ENCODE measurements at places on chromosomes 13 and 19.

GRCh38 chr19:35959040-35959967 lies 23.1 kb downstream of the LRFN3 start:
- no peak for DNase-seq

DNA sequence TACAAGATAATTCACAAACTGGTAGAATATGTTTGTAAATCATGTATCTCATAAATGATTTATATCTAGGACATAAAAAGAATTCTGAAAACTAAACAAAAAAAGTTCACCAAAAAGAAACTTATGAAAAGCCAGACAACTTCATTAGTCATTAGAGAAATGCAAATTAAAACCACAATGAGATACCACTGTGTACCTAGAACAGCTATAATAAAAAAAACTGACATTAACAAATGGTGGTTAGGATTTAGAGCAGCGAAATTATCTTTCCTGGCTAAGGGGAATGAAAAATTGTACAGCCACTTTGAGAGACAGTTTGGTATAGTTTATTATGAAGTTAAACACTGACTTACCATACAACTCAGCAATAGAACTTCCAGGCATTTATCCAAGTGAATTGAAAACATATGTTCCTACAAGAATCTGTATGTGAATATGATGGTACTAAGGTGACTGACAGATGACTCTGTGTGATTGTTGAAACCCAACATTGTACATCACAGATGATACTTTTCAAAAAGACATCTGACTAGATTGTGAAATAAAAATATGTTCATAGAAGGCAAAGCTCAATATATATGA lies 41.8 kb downstream of the UGGT2 start:
- DNase-seq: no peak

DNA sequence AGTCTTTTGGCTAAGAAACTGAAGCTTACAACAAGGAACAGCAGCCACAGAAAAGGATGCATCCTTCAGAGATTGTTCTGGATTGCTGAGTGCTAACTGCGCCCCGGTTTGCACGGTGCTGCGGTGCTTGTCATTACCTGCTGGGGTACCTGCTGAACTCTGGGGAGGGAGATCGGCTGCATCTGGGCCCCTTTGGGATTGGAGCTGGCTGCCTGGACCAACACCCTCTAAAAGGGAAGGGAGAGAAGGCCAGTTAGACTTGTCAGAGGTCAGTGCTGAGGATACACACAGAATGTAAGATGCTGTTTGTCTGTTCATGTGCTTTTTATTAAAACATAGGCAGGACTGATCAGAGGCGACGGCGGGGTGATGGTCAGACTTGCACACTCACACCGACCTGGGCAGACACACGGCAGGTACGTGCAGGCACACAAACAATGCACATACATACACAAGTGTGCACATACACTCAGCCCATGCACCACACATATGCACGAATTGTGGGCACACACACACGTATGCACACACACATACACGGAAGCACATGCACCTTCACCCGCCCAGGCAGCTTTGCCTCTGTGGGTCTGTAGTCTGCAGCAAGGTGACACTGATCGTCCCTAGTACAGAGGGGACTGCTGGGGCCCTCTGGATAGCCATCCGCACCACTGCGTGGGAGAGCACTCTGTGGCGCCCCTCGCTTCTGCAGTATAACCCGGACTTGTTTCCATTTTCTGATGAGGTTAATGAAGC lies 66.1 kb downstream of the RFX2 start:
- DNase-seq: no peak

DNA sequence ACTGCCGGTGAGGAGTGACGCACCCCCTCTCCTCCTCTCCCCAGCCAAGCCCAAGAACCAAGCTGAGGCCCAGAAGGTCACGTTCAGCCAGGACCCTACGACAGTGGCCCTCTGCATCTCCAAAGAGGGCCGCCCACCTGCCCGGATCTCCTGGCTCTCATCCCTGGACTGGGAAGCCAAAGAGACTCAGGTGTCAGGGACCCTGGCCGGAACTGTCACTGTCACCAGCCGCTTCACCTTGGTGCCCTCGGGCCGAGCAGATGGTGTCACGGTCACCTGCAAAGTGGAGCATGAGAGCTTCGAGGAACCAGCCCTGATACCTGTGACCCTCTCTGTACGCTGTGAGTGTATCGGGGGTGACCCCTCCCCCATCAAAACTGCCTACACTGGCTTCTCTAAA lies 19.2 kb upstream of the TOMM40 start:
- no peak for DNase-seq

DNA sequence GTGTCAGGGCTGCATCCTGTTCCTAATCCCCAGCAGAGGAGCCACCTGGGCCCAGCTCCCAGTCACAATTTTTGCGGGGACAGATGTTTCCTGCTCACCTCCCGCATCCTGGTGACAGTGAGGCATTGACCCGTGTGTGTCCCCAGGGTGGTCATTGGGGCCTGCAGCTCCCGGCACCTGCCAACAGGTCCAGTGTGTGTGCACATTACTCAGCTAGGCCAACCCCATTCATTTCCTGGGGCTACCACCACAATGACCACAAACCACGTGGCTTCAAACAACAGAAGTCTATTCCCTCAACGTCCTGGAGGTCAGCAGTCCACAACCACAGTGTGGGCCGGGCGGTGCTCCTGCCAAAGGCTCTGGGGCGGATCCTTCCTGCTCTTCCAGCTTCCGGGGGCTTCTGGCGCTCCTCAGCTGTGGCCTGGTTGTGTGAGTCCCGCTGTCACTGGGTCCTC lies 11.9 kb upstream of the F2RL3 start:
- no peak for DNase-seq

GRCh38 chr19:5434970-5435641 lies 20.1 kb upstream of the ZNRF4 start:
- DNase-seq: no peak

DNA sequence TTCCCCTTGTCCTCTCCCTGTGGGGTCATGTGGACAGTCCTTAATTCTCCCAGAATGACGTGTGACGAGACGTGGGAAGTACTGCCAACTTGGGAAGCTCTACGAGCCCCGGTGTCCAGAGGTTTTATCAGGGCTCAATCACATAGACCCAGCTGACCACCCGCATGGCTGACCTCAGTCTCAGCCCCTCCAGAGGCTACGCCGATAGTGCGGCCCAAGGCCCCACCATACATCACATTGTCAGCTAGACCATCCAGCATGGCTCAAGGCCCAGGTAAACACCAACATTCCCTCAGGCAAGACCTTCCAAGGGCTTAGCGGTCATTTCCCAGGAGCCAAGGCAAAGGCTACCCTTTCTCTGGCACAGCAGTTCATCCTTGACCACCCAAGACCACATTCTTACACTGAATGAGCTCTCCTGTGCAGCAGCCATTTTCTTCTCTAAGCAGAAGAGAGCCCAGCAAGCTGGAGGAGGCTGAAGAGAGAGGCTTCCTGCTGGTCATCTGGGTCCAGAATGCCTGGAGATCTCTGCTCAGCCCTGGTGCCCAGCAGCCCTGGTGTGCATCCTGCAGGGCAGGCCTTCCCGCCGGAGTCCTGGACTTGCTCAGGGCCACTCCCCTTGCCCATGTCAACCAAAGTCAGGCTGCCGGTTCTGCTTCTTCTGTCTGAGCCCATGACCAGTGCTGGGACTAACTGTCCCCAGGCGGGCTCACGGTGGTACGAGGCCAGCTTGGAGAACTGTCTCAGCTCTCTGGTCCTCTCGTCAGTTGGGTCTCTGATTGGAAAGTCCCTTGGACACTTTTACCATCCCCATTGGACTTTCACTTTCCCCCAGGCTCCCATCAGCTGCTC lies 7.9 kb upstream of the F10 start:
- no peak for DNase-seq

DNA sequence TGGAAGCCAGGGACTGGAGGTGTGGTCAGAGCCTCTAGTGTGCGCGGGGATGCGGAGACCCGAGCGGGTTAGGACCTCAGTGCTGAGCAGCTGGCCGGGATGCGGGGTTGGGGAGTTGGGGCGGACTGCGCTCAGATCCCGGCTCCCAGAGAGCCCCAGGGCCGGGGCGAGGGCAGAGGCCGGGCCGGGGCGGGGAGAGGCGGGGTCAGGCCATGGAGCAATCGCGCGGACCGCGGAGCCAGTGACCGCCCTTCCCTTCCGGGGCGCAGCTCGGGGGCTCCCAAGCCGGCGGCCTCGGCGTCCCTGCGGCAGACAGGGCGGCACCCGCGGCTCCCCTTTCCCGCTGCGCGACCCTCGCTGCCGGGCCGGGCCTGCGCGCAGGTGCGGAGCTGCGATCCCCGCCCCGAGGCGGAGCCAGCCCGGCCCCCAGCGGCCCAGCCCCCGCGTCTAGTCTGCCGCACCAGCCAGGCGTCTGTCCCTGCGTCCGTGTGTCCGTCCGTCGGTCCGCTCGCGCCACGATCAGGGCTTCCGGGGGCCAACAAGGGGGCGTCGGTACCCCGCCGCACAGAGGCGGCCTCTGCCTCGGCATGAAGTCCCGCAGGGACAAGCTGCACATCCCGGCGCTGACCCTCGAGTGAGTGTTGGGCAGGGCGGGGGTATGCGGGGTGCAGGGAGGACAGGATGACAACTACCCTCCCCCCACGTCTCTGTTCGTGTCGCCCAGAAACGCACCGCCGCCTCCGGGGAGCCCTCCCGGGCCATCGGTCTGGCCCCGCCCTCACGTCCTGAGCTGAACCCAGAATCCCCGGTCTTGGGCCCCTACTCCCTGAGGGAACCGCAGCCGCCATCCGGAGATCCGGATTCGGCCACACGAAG lies 12.4 kb downstream of the MAST3 start:
- no peak for DNase-seq

- DNase-seq: no peak
Measured at GRCh38 chr19:46744005-46744691, 1.7 kb upstream of the FKRP start.

DNA sequence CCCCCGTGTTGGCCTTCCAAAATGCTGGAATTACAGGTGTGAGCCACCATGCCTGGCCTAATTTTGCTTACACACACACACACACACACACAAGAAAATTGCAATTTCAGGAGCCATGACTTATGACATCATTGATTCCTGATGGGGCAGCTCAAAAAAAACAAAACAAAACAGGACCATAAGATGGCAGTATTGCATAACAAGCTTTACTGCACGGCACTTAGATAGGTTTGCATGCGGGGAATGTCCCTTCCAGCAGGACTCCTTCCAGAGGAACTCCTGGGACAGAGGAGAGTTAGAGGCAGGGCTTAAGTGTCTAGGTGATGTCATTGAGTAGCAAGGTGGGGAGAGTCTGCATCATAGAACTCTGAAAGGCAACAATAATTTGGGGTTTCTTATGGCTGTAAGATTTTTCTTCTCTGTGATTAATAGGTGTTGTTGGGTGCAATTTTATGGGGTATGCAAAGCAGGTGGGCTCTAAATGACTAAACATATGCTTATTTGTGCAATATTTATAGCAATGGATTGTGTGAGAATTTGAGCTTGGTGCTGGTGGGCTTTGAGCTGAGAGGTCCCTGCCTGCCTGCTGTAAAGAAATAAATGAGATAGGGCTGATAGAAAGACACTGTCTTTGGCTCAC lies 9.0 kb upstream of the ACSBG2 start:
- no peak for DNase-seq

- no peak for DNase-seq
Measured at GRCh38 chr13:107421028-107421427, 794.3 kb downstream of the LIG4 start.

DNA sequence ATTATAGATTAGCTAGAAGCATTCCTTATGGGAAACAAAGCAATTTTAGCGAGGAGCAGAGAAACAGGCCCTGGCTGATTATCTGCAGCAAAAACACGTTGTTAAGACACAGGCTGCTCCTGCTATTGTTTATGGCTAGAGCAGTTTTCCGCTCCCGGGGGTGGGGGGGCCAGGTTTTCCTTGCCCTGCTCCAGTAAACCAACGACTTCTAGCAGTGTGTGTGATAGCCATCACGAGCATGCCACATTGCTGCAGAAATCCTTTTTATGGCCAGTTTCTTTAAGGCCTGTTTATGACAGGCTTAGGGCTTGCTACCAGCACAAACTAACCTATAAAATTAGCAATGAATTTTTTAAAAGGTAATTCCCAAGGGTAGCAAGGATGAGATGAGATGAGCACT lies 18.4 kb upstream of the IL17D start:
- no peak for DNase-seq

DNA sequence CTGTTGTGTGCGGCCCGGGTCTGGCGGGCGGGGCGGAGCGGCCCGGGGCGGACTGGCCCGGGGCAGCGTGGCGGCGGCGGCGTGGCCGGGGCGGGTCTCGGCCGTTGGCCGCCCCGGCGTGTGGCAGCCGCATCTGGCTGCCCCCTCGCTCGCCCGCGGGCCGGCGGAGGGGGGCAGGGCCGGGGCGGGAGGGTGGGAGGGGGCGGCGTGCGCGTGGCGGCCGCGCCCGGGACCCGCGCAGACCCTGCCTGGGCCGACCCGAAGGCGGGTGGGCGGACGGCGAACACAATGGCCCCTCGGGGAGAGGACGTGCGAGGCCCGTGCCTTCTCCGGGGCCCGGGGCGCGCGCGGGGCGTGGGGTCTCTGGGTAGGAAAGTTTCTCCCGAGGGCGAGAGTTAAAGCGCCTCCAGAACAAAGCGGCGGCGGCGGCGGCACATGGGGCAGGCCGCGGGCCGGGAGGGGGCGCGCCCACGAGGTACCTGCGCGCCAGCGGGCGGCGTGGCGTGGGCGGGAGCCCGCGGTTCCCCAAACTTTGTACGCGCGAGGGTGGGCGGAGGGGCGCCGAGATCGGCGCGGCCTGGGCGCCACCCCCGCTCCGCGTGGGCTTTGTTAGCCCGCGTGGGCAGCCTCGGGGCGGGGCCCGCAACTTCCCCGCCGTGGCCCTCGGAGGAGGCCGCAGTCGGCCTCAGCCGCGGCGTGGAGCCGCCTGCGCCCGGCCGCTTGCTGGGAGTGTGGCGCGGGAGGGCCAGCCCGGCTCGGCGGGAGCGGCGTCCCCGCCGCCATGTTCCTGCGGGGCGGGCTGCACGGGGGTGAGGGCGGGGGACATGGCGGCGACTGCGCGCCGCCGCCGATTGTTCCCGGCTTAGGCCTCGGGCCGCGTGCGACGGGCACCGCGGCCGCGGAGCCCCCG lies 764 bp downstream of the MIR17HG start:
- DNase-seq: no peak

DNA sequence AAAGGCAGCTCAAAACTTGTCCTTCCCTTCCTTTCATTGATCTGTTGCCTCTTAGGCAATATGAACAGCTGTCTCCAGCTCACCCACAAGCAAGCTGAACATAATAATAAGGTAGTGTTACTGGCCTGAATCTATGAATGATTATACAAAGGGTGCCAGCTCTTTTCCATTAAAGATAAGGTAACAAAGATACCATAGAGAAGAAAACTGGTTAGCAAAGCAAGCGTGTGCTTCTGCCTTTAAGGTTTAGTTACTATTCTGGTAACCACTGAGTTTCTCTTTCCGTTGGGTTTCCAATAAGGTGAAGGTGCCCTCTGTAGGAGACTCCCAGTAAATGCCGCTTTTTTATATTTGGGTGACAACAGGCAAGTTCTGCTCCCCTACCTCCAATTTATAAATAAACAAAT lies 12.1 kb upstream of the DACH1 start:
- no peak for DNase-seq

DNA sequence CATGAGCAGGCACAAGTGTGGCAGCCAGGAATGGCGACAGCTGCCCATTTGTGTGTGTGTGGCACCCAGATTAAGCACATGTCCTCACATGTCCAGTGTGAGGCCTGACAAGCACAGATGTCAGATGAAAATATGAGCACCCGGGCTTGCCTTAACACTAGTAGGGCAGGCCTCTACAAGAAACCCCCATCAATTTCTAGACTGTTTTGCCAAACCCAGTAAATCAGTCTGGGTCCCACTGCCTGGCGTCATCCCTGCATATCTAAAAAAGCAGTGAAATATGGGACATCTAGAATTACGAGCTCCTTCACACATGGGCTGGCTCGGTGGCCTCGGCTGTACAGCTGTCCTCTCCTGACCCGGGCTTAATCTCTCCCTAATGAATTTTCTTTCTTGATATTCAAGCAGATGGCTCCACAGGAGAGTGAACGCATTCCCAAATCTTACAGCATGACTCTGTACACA lies 432.7 kb downstream of the FOXO1 start:
- DNase-seq: peak; percentile 25

- no peak for DNase-seq
Measured at GRCh38 chr19:18774782-18775444, 16.2 kb downstream of the COMP start.

All from spinal cord (tissue), 10 donors.